ENCODE measurements at places on chromosomes 16 and 17. TPM values are rescaled to one million over a fixed set of nuclear protein-coding genes. Genes with fewer than 3 reads are reported as not detected.

HES7 gene
- not detected for polyA plus RNA-seq

SDR42E1 gene
- 2.1 TPM for polyA plus RNA-seq

ZNF469 gene
- 0.11 TPM for polyA plus RNA-seq

CD300H gene
- polyA plus RNA-seq: 6.4 TPM

CD300E gene
- polyA plus RNA-seq: 0.28 TPM

YBX2 gene
- not detected for polyA plus RNA-seq

TTYH2 gene
- 1.1 TPM for polyA plus RNA-seq

ZG16 gene
- not detected for polyA plus RNA-seq

ACACA gene
- 3.9 TPM for polyA plus RNA-seq

GUCY2D gene
- not detected for polyA plus RNA-seq

CA5A gene
- polyA plus RNA-seq: not detected

GFAP gene
- not detected for polyA plus RNA-seq

KRTAP4-9 gene
- not detected for polyA plus RNA-seq

SNX20 gene
- 30.9 TPM for polyA plus RNA-seq

NPIPB9 gene
- polyA plus RNA-seq: not detected

HOXB4 gene
- polyA plus RNA-seq: not detected

SLC2A4 gene
- not detected for polyA plus RNA-seq

KRTAP2-3 gene
- not detected for polyA plus RNA-seq

RAB11FIP4 gene
- 22.1 TPM for polyA plus RNA-seq

CLEC18A gene
- polyA plus RNA-seq: not detected

CYB561 gene
- 13.7 TPM for polyA plus RNA-seq

GJD3 gene
- 0.40 TPM for polyA plus RNA-seq

MPO gene
- polyA plus RNA-seq: not detected

Measured in immature natural killer cell (primary cell).